ENCODE measurements at places on chromosomes 7 and 10.

- no peak for DNase-seq
Observed at GRCh38 chr10:14092799-14093198, 237.9 kb downstream of the FRMD4A start.

DNA sequence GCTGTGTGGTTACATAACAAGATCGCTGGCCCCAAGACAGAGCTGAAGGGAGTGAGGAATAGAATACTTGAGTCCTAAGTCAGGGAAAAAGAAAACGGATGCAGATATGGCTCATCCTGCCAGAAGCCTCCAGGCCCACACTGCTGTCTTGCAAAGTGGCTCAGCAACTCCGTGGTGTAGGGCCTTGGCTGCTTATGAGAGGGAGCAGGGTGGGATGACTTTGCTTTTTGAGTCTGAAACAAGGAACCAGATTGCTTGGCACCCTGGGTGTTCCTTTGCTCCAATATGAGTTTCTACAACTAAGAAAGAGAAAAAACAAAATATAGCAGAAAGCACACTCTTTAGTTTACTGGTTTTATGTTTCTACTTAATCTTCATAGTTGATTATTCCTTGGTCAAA lies 193.8 kb upstream of the WDR11 start:
- DNase-seq: no peak

DNA sequence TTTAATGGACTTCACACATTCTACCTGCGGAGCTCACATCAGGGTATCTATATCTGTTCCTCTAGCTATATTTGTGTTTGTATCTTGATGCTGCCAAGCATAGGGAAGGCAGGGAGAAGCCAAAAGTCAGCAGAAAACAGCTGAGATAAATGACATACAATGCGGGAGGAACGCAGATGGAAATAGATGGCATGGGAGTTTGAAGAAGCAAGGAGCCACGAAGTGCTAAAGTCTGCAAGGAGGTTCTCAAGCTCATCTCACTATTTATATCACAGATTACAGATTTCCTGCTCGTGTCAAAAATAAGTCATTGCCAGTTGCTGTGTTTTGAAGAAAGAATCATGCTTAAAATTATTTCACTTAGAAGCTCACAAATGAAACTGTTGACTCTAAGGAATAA lies 180.5 kb downstream of the DPP6 start:
- no peak for DNase-seq

DNA sequence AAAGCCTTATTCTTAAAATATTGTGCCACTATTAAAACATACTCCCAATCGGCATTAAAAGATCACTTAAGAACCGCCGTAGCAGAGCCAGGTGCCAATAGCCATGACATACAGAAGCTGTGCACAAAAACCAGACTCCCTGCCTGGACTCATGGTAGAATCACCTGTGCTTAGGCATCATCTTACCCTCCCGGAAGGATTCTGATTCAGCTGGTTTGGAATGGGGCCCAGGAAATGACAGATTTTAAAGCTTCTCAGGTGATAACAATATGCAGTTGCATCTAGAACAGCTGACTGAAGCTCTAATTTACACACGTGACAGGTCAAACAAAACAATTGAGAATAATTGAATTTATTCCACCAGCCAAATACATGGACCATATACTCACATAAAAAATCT lies 10.7 kb downstream of the A1CF start:
- no peak for DNase-seq

DNA sequence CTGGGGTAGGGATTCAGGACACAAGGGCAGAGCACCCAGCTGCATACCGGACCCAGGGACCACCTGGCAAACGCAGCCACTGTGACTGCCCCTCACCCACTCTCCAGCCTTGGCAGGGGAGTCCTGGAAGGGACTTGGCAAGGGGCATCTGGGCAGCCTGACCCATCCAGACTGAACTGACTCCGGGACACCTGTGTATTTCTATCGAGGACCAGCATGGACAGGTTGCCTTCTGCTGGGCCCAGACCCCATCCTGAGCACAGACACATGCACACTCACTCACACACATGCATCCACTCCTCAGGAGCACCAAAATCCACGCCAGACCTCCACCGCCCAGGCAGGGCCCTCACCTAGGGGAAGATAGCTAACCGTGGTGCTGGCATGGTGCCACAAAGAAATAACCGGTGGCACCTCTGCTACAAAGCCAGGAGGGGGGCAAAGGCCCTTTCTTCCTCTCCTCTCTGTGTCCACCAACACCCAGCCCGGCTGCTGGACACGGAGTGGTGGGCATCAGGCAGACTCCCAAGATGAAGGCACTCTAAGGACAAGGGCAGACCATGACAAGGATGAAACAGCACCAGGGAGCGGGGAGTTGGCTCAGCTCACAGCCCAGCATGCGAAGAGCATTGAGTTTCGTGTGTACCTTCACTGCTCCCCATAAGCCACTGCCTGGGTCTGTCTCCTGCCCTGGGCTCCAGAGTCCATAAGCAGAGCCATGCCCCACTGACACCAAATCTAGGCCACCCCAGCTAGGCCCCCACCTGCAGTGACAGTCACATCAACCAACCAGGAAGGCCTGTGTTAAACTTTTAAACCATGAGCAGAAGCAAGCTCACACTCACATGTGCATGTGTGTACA lies 35.3 kb downstream of the KCNH2 start:
- DNase-seq: no peak
